ENCODE measurements at places on chromosomes 4 and X. TPM values are rescaled to one million over a fixed set of nuclear protein-coding genes. Genes with fewer than 3 reads are reported as not detected.

C4orf36 gene
- 1.2 TPM for total RNA-seq

USP17L25 gene
- total RNA-seq: not detected

ART3 gene
- total RNA-seq: 0.68 TPM

MAGEA2 gene
- total RNA-seq: not detected

ADH1C gene
- total RNA-seq: 11.7 TPM

TXK gene
- 6.8 TPM for total RNA-seq

- no peak for DNase-seq
- H3K4me3 ChIP-seq: no peak overlapping the region
- H3K36me3 ChIP-seq: no peaks in the 10 kb centered on the region
- no peaks in the 10 kb centered on the region for H3K4me1 ChIP-seq
Observed at GRCh38 chr4:9816285-9816684, 34.9 kb downstream of the DRD5 start.

DNA sequence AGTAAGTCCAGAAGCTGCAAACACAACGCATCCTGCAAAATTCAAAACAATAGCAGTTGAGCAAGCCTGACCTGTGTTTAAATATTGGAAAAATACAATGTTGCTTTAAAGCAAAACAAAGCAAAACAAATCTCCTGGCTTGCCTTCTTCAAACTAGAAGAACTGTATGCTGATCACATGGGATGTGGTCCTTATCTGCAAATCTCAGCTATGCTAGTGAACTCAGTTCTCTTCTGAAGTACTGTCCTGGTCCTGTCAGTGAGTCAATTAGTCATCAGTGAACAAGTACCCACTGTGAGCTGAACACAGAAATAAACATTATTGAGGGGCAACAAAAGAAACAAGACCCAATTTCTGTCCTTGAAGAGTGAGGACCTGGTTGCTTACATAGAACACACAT, 522.5 kb downstream of the SMARCA1 start:
- H3K4me1 ChIP-seq: no peaks in the 10 kb centered on the region
- DNase-seq: no peak
- H3K36me3 ChIP-seq: no peaks in the 10 kb centered on the region
- no peaks in the 10 kb centered on the region for H3K27me3 ChIP-seq

GRCh38 chrX:133213117-133213516, 5.0 kb downstream of the TFDP3 start:
- no peaks in the 10 kb centered on the region for H3K4me1 ChIP-seq
- H3K4me3 ChIP-seq: no peak overlapping the region
- H3K36me3 ChIP-seq: no peaks in the 10 kb centered on the region

DNA sequence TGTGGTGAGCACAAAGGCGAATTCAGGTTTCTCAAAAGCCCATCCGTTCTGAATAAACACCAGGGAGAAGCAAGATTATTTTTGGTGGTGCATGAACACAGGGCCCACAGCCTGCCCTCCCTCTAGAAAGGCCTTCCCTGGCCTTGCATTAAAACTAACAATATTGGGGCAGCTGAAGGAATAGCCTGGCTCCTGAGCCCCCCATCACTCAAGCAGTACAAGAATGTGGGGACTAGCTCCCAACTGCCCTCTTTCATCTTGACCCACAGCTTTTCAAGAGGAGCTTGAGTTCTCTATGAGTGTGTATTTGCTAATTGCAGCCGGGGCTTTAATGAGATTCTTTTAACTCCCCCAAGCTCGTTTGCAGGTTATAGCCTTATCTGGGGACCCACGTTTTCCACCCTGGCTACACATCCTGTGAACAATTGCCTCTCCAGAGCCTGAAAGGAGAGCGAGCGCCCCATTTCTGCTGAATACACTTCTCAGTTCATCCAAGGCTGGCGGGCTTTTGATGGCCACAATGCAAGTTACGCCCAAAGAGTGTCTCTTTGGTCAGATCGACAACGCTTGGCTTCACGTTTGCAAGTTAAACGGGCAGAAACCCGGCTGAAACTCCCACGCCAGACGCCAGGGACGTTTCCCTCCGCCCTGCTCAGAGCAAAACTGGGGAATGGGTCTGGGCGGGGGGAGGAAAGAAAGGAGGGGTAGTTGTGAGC, 4.7 kb upstream of the GSX2 start:
- H3K4me1 ChIP-seq: no peaks in the 10 kb centered on the region
- no peaks in the 10 kb centered on the region for H3K27me3 ChIP-seq
- H3K4me3 ChIP-seq: no peak overlapping the region

- H3K4me3 ChIP-seq: no peak overlapping the region
- H3K27me3 ChIP-seq: no peaks in the 10 kb centered on the region
- no peak for DNase-seq
- H3K27ac ChIP-seq: no peak overlapping the region
- no peaks in the 10 kb centered on the region for H3K4me1 ChIP-seq
- no peaks in the 10 kb centered on the region for H3K36me3 ChIP-seq
Observed at GRCh38 chr4:137312257-137312656, 220.0 kb downstream of the PCDH18 start.

GRCh38 chr4:27129871-27130366, 269.3 kb downstream of the STIM2 start:
- DNase-seq: no peak
- H3K4me1 ChIP-seq: no peaks in the 10 kb centered on the region
- no peak overlapping the region for H3K27ac ChIP-seq
- no peaks in the 10 kb centered on the region for H3K27me3 ChIP-seq
- H3K4me3 ChIP-seq: no peak overlapping the region

- H3K27ac ChIP-seq: no peak overlapping the region
- no peak overlapping the region for H3K4me3 ChIP-seq
- H3K27me3 ChIP-seq: no peaks in the 10 kb centered on the region
- DNase-seq: no peak
- no peaks in the 10 kb centered on the region for H3K4me1 ChIP-seq
- no peaks in the 10 kb centered on the region for H3K36me3 ChIP-seq
Observed at GRCh38 chr4:41857226-41857641, 78.0 kb upstream of the TMEM33 start.
